ENCODE measurements at places on chromosomes 3 and 15.

DNA sequence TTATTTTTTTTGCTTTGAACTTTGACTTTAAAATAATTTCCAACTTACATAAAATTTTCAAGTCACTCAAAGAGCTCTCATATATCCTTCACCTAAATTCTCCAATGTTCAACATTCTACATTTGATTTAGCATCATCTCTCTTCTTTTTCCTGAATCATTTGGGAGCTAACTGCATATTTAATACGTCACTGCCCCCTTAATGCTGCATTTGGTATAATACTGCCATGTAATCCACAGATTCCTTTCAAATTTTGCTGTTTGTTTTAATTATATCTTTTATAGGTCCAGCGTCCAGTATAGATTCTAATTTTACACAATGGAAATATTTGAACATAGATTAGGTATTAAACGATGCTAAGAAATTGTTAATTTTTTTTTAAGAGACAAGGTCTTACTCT lies 2.3 kb upstream of the EIF2AK4 start:
- DNase-seq: no peak

DNA sequence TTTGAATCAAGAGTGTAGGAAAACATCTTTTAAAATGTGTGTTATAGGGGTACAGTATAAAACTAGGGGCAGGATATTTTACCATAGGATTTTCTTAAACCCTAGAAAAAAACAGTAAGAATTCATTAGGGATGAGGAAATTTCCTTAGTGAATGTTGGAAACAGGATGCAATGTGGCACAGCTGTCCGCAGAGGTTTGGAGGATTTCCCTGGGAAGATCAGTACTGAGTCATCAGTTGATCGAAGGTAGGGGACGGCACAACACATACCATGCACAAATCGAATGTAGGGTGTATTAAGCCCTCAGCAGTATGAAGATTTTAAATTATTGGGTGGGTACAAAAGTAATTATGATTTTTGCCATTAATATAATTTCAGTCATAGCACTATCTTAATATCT lies 49.9 kb downstream of the FNDC3B start:
- DNase-seq: no peak

DNA sequence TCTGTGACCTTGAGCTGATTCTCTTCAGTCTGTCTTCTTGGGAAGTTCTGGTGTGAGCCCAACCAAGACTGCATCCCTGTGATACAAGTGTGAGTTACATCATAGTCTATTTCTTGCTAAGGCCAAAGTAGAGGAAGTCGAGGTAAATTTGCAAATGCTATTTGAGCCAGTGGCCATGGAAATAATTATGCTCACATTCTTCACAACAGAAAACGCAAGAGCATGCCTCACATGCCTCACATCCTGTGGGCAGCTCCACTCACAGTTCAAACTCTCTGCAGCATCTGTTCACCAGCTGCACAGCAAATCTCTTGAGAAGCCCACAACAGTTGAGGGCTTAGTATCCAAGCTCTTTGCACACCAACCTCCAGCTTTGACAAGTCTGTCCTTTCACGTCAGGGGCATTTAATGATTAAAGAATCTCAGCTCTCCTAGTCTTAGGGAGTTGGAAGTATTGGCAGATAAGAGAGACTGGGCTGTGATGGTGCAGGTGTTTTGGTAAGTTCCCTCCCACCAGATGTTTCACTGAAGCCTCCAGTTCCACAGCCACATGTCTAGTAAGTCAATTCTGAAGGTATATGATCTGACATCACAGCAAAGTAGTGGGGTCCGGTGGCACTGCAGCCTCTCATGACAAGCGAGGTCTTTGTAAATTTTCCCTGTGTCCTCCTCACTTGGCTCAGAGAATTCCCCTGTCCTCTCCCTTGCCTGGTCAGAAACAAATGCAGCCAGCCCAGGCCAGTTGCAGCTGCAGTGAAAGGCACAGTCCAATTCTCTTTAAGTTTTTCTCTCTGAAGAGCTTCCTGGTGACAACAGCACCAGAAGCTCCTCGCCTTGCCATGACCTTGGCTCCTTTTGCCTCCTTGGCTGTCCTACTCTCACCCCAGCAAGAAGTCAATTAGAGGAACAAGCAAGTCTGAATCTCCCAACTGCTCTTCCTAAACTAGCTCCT lies 166.1 kb downstream of the SSR3 start:
- DNase-seq: peak; percentile 3

DNA sequence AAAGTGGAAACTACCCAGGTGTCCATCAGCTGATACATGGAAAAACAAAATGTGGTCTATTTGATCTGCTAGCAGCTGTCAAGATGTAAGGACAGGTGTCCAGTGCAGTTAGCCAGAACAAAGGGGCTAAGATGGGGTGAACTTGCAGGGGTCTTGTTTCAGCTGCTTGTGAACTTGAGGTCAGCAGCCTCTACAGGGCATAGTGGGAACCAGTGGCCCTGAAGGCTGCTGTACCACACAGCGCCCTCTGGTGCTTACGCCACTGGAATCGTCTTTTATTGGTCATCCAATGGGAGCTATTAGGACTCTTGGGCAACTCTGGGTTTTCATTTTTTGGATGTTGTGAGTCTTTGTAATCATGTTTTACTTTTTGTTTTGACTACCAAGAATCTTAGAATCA lies 62.2 kb upstream of the CTSH start:
- DNase-seq: peak; percentile 96

Data from inflammatory macrophage treated with lipopolysaccharide for 4 hours (primary cell).